ENCODE measurements at places on chromosomes 7 and 10.

DNA sequence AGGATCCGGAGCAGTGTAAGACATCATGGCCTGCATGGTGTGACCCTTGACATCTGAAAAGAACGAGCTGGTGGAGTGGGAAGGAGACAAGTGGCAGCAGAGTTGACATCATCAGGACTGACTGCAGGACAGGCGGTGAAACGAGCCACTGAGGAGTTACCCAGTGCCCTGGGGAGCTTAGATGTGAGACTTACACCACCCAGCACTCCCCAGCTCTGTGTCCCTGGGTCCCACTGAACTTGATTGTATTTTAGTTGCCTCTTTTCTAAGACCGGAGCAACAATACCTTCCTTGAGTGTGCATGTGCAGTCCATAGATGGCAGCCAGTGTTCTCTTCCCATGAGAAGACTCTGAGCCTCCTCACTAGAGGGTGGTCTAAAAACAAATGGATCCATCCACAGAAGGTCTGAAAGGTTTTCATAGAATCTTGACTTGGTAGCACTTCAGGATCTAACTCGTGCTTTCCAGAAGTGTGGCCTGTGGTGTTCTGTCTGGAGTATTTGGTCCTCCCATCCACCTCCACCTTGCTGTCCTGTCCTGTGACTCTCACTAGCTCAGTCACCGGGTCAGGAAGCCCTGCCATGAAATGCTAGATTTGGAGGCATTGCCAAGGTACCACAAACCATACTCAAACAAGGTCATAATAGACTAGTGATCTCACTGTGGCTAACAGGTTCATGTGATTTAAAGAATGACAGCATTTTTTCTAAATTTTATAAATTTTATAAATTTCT lies 59.0 kb downstream of the IKZF1 start:
- H3K4me1 ChIP-seq, result no peaks in the 10 kb centered on the region
- H3K4me3 ChIP-seq, result no peak overlapping the region
- no peak for DNase-seq
- H3K27ac ChIP-seq, result no peak overlapping the region
- no peaks in the 10 kb centered on the region for H3K36me3 ChIP-seq

- no peak for DNase-seq
- H3K4me3 ChIP-seq, result no peak overlapping the region
- no peaks in the 10 kb centered on the region for H3K4me1 ChIP-seq
- H3K36me3 ChIP-seq, result no peaks in the 10 kb centered on the region
- no peak overlapping the region for H3K27ac ChIP-seq
- H3K27me3 ChIP-seq, result peaks cover 31% of the 10 kb centered on the region
Measured at GRCh38 chr10:9331583-9332008, 1277.1 kb downstream of the GATA3 start.

DNA sequence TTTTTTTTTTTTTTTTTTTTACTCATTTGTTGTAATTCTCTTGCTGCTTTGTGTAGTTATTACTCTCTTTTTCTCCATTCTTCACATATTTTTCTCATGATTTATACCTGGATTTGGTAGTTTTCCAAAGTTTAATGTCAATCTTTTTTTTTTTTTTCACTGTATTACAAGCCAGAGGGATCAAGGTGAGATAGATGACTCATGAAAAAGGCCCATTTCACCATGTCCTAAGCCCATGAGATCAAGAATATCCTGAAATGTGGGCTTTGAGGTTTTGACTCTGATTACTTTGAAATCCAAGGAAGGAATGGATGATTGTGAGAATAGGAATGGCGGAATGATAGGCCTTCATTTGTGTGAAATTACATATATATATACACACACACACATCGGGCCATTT lies 31.1 kb downstream of the TAX1BP1 start:
- no peak overlapping the region for H3K4me3 ChIP-seq
- H3K27me3 ChIP-seq, result no peaks in the 10 kb centered on the region
- no peaks in the 10 kb centered on the region for H3K4me1 ChIP-seq
- peaks cover 4% of the 10 kb centered on the region for H3K36me3 ChIP-seq
- H3K27ac ChIP-seq, result no peak overlapping the region

DNA sequence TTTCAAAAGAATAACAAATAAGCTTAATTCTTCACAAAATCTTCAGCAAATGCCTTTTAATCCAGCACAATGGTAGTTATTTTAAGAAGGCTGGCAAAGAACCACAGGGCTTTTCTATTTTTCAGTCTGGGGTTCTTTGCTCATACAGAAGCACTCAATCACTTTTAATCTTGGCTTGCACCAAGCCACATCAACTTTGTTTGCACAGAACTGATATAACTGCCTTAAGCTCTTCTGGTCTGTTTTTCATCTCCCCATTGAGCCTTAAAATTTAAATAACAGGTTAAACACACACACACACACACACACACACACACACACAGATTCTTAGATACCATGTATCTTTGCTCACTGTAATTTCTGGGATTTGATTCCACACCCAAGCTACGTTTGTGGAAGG lies 377.0 kb downstream of the GATA3 start:
- peaks cover 82% of the 10 kb centered on the region for H3K27me3 ChIP-seq
- peak overlapping the region; percentile 46 for H3K27ac ChIP-seq

DNA sequence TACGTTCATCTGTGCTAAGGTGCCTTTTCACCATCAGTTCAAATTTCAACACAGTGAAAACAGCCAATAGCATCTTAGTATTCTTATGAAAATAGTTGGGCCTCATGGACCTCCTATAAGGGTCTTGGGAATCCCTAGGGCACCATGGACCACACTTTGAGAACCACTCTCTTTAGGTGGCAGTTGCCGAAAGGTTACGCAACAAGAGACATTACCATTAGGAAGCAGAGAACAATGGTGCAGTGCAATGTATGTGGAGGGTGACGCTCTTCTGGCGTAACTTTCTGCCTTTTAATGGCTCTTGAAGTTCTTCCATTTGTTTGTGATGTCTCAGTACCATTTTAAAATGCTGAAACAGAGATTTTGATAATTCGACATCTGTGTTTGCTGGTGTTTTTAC lies 131.1 kb downstream of the CNNM2 start:
- H3K36me3 ChIP-seq, result no peaks in the 10 kb centered on the region
- H3K27ac ChIP-seq, result no peak overlapping the region
- no peak overlapping the region for H3K4me3 ChIP-seq
- no peak for DNase-seq

Measured in progenitor cell of endocrine pancreas (in vitro differentiated cells).